ENCODE measurements at places on chromosomes 7 and 10.

- peak; percentile 33 for DNase-seq
Measured at GRCh38 chr7:514651-515598, 4.7 kb downstream of the PDGFA start.

DNA sequence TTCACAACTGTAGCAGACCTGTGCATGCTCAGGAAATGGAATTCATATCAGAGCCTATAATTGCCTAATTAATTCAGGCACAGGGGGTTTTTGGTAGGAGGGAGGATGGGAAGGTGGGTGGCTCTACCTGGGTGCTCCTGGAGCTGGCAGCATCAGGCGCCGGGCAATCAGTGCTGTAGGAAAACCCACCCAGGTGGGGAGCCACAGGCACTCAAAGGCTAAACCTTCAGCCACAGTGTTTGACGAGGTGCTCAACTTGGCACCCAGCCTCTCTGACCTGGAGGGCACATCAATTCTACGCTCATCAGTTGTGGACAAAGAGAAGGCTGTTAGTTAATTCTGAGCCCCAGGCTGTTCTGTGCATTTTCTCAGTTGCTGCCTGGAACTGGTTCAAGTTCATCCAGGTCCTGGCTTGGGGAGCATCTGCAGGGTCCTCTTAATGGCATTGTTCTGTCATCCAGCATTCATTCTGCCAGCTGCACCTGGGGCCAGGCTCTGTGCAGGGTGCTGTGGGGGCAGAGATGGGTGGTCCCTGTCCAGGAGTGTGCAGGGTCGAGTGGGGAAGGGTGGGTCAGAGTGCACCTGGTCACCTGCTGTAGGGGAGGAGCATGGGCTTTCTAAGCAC lies 54.1 kb upstream of the NPTX2 start:
- no peak for DNase-seq

DNA sequence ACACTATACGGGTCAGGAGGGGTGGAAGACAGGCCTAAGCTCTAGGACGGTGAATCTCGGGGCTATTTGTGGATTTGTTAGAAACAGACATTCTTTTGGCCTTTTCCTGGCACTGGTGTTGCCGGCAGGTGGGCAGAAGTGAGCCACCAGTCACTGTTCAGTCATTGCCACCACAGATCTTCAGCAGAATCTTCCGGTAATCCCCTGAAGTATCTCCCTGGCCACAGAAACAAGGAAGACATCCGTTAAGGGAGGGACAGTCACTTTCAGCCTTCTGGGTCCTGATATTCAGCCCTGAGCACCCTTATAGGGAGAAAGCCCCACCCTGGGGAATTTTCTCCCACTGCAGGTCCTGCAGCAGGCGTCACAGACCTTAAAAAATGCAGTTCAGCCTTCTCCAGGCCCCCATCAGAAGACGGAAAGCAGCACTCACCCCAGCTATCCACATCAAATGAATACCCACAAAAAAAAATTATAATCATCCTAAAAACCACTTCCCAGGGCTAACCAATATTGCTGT lies 23.2 kb downstream of the PLAC9 start:
- no peak for DNase-seq

GRCh38 chr10:118401708-118402193 lies 59.6 kb upstream of the FAM204A start:
- DNase-seq: no peak

DNA sequence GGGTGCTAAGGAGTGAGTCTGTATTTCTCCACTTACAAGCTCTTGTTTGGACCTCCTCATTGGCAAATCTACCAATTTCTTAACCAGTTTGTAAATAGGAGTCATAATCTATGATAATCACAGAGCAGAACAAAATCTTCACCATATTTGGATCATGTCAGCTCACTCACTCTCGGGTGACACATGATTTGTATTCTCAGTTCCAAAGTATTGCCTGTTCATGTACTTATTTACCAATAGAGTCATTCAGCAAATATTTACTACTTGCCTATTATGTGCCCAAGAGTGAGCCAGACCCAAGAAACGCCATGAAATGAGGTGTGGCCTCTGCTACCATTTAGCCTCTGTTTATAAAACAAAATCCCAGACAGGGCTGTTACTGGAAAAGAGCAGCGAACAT lies 114.8 kb downstream of the TSPAN12 start:
- no peak for DNase-seq

DNA sequence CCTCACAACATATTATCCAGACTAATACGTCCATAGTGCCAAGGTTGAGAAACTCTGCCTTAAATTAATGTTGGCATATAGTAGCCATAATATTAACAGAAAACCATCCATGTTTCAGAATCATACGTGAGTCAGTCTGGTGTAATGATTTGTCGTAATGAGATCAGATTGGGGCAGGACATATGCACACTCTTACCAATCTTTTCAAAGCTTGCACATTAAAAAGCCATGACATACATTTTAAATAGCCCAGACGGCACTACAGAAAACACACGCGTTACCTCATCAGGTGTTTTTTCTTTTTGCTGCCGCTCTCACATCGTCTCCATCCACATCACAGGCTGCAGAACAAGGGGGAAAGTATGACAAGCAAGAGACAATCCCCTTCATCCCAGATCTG lies 211.6 kb downstream of the NEBL start:
- DNase-seq: no peak

DNA sequence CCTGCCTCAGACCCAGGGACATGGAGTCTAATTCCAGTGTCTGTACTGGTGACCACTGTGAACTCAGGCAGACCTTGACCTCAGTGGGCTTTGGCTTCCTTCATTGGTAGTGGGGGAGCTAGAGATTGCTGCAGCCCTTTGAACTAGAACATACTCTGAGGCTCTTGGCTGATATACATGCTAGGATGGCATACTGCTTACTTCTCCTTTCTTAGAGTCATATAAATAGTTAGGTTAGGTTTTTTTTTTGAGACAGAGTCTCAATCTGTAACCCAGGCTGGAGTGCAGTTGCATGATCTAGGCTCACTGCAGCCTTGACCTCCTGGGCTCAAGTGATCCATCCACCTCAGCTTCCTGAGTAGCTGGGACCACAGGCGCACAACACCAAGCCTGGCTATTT lies 49.7 kb downstream of the TMEM178B start:
- DNase-seq: no peak

Measured in C1 segment of cervical spinal cord (tissue), 14 donors.